ENCODE measurements at places on chromosomes 3 and 15.

DNA sequence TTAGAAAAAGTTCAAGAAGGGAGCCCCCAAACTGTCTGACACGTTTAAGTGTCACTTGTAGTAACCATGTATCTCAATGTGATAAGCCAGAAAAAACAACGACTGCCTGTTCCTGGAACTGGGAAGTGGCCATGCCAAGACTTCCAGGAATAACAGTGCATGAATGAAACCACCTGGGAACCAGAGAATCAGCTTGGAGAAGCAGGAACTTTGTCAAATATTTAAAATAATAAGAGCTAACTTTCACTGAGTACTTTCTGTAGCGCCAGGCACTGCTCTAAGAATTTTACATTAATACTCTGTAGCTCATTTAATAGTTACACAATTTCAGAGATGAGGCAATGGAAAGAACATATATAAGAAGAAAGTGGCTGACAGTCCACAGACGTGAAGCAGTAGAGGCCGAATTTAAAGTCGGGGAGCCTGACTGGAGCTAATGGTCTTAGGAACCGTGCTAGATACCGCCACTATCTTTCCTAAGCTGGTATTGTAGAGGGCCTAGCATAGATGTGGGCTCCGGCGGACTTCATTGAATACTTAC is 876 bp downstream of the PLSCR1 start:
- peak; percentile 76 for DNase-seq

DNA sequence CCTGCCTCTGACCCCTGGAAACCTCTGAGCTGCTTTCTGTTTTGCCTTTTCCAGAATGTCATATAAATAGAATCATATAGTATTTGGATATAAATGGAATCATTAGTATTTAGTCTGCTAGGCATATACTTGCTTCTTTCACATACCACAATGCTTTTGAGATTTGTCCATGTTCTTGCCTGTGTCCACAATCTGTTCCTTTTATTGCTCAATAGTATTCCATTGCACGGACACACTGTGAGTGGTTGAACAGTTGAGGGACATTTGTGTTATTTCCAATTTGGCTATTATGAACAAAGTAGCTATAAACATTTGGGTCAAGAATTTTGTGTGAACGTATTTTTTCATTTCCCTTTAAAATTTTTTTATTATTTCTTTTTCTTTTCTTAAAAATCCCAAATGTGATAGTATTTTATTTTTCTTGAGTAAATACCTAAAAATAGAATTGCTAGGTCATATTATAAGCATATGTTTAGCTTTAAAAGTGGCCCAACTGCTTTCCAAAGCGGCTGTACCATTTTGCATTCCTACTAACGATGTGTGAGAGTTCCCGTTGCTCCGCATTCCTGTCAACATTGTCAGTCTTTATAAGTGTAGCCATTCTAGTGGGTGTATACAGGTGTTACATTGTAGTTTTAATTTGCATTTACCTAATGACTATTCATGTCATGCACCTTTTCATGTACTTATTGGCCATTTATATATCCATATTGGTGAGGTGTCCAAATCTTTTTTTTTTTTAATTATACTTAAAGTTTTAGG is 26.5 kb downstream of the WDR53 start:
- no peak for DNase-seq

GRCh38 chr3:10378742-10379141 is 57.8 kb upstream of the SEC13 start:
- no peak for DNase-seq

- no peak for DNase-seq
Measured at GRCh38 chr3:147507638-147508286, 98.6 kb downstream of the ZIC1 start.

DNA sequence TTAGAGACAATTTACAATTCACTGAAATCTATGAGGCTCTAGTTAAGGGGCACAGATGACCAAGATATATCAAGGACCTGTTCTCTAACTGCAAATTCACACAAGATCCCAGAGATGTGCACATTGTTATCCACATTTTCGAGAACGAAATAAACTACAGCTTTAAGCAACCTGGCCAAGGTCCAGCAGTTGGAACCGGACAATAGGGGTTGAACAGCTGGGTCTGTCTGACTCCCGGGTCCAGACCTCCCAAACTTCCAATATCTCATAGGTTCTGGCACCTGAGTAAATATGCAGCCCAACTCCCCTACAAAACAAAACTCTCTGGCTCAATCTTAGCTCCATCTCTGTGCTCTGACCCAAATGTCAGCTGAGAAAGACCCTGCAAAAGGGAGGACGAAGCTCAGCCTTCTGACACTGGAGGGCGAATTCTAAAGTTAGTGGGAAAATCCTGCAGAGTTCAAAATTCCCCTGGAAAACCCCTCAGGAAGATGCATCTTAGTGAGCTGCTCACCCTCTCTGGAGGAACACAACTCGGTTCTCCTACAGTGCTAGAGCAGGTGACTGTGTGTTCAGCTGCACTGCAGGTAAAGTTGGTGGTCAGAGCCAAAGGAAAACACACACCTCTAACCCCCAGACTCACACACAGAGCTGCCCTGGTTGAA is 14.2 kb upstream of the SPATA12 start:
- no peak for DNase-seq

GRCh38 chr15:76270876-76271275 is 40.4 kb downstream of the ETFA start:
- DNase-seq = no peak
